ENCODE measurements at places on chromosomes 4 and X.
A peak's percentile ranks its signal among the peaks of the same experiment; 100 is the strongest.

- DNase-seq: no peak
These were observed 76.8 kb downstream of the DCHS2 start for GRCh38 chr4:154414796-154415195.

DNA sequence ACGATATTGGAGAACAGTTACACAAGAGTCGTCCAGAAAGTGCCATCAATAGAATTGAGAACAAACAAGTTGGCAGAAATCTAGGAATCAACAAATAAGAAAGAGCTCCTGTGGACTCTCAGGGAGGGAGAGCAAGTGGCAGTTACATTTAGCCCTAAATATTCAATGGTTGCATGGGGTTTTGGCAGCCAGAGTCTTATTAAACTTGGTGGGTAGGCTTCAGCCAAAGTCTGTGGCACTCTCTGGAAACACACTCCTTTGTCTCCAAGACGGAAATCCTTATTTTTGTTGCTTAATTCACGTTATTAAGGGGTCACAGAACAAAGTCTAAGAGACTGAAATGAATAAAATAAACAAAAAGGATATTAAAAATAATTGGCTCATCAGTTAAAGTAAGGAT lies 742.2 kb upstream of the ATOH1 start:
- DNase-seq: no peak

GRCh38 chrX:16774746-16775145 lies 11.5 kb upstream of the TXLNG start:
- DNase-seq: no peak

DNA sequence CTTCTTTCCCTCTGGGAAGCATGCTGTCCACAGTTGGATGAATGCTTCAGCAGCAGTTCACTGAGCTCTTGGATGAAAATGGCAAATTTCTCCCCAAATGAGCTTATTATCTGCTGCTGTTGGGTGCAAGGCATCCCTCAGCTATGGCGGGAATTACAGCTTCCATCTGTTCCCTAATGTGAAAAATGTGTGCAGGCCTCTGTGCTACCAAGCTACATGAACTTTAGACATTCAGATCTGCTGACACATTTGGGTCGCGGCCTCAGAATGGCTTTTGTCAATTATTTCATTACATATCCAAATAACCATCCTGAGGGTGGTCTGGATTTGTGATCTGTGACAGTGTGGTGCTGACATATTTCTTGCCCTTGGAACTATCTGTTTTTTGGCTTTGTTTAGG lies 119.5 kb upstream of the SCML1 start:
- no peak for DNase-seq

- DNase-seq: no peak
These were observed 8.8 kb upstream of the CDK16 start for GRCh38 chrX:47209508-47210238.

DNA sequence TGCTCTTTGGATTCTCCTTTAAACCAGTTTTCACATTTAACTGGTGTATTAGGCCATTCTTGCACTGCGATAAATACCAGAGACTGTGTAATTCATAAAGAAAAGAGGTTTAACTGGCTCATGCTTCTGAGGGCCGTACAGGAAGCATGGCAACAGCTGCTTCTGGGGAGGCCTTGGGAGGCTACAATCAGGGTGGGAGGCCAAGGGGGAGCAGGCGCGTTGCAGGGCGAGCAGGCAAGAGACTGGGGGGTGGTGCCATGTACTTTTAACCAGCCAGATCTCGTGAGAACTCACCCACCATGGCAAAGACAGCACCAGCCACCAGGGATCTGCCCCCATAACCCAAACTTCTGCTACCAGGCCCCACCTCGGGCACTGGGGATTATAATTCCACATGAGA lies 38.1 kb downstream of the RNF212 start:
- no peak for DNase-seq

GRCh38 chr4:174023641-174024040 lies 259.8 kb downstream of the FBXO8 start:
- DNase-seq: no peak

DNA sequence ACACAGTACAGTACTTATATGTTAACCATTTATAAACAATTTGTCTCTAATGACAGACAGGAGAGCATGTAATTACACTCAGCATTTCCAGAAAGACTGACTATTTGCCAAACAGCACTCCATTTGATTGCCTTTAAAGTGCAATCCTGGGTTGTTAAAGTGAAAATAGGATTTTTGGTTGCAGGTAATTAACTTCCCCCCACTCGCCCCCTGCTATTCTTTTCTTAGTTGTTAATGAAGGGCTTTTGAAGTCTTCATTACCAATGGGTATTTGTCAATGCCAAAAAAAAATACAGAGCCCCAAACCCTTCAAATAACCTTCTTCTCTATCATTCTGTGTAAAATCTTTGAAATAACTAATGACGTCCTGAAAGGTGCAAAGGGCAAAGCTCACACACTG lies 825.6 kb downstream of the STPG2 start:
- DNase-seq: no peak

GRCh38 chrX:12497832-12498591 lies 293.2 kb upstream of the PRPS2 start:
- no peak for DNase-seq

- no peak for DNase-seq
These were observed 758 bp downstream of the IQSEC2 start for GRCh38 chrX:53280331-53281320.

DNA sequence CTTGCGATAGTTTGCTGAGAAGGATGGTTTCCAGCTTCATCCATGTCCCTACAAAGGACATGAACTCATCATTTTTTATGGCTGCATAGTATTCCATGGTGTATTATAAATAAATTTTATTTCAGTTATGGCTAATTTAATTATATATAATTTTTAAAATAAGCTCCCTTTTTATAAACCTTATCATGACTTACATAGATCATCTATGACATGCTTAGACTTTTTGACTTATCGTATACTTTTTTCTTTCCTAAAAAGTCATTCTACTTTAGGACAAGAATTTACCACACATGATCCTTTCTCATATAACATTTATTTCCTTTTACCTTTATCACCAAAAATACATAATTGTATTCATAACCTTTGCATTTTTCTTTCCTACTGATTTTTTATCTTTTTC lies 376.5 kb downstream of the CCSER1 start:
- DNase-seq: no peak

DNA sequence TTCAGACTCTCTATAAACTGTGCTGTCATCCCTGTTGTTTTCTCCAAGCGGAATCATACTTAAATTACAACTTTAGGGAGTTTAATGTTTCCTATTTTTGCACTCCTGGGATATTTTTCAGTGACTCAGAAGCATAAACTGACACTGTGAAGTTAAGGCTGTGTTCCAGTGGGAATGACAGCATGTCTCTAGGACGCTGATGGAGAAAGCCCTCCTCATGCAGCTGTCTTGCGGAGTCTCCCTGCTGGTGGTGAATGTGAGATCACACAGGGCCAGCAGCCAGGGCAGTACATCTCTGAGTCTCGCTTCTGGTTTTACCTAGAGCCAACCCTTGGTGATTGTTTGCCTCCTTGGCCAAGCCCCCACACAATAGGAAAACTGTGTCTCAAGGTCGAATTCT lies 53.3 kb downstream of the NFKB1 start:
- DNase-seq: no peak

GRCh38 chr4:5719350-5720055 lies 8.5 kb downstream of the EVC start:
- no peak for DNase-seq

DNA sequence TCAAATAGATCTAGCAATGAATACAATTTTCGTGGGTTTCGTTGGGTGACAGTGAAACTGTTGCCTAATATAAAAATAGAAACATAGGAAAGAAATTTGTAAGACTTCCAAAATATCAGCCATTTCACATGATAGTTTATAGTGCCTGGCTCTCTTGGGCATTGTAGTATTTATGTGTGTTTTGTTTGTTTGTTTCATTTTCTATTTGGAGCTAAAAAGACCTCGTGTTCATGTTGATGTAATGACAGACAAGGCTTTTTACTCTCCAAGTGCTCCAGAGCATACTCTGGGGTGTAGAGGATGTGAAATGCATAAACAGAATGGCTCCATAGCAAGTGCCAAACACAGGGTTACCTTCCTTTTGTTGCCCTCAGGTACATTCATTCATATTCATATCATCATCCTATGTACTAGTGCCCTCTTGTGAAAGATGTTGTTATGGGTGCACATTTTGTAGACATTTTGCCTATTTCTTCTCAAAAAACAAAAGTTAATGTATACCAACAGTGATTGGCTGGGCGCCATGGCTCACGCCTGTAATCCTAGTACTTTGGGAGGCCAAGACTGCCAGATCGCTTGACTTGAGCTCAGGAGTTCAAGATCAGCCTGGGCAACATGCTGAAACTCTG lies 100.7 kb upstream of the AMOT start:
- no peak for DNase-seq

DNA sequence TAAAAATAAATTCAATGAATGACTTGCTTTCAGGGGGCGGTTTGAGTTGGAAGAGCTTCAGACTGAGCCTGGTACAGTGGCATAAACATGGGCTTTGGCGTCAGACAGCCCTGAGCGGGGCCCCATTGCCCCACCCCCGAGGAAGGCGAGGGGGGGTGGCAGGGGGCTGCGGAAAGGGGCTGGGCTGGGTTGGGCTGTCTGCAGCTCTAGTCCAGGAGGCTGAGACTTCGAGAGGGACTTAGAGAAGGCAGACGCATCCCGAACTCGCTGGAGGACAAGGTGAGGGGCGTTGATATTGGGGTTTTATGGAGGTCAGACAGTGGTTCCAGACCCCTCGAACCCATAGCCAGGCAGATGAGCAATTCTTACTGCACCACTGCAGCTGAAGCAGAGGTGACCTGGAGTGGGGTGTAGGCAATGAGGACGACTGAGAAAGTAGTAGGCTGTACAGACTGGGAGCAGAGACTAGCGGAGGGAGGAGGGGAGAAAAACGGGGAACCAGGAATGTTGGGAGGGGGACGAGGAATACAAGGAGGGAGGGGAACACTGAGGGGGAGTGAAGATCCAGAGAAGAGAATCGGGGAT lies at the start of gene MAGED2:
Gene MAGED2, plus strand, starts transcription at position 222 of the 585 bp plus-strand sequence. CDS start 1,587 bp downstream, outside the sequence.
- DNase-seq: peak; percentile 24

GRCh38 chrX:8984231-8984630 lies 49.7 kb downstream of the FAM9B start:
- no peak for DNase-seq

DNA sequence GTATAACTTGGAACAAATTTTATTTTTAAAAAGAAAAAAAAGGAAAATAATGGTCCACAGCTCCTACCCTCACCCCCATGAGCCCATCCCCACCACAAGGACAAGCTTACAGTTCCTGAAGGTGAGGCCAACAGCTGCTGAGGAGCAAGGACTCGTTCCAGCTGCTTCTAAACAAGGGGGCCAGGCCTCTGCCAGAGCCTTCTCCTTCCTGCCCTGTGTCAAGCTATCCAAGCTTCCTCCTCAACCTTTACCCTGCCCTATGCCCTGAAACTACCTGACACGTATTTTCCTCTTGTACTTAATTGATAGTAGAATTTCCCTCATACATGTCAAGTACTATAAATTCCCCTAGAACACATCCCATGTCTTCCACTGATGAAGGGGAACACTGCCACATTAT lies 8.8 kb downstream of the SH3D19 start:
- DNase-seq: no peak

DNA sequence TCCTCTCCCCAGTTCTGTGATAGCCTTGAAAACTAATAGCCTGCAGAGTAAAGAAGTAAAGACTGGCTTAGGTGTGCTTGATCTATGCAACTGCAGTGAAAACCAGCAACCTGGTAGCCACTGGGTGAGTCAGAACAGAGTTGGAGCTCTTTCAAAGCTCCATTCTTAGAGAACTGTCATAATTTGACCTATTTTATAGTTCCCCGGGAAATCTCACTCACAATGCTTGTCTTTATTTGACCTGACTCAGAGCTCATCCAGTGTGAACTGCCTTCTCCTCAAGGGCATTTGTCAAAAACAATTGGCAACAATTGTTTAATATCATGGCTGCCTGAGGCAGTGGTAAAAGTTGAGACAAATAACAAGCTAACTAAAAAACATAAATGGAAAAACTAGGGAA lies 213.0 kb upstream of the NHS start:
- no peak for DNase-seq

- no peak for DNase-seq
These were observed 85.7 kb downstream of the CORIN start for GRCh38 chr4:47752214-47752613.

DNA sequence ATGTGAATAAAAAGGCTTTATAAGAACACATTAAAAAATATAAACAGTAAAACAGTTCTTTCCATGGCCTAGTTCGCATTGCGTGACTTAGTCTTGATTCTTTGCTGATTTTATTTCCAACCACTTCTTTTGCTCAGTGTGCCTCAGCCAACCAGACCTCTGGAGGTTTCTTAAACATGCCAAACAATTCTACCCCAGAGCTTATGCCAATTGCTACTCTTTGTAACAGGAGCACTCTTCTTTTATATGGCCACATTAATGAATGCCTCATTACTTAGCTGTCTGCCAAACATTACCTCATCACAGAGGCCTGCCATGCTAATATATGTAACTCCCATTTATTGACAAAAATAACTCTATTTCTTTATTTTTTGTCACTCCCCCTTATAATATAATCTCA lies 202.3 kb downstream of the NDST4 start:
- no peak for DNase-seq

- no peak for DNase-seq
These were observed 504.9 kb downstream of the PPP4R3C start for GRCh38 chrX:26958261-26958660.

GRCh38 chrX:150226223-150226965 lies 136.7 kb upstream of the MAMLD1 start:
- DNase-seq: no peak

- DNase-seq: no peak
These were observed 359.1 kb upstream of the CXorf51A start for GRCh38 chrX:147173594-147173993.

GRCh38 chr4:1218634-1219565 lies 30.0 kb downstream of the CTBP1 start:
- no peak for DNase-seq

GRCh38 chr4:106032851-106033286 lies 137.6 kb downstream of the NPNT start:
- no peak for DNase-seq

GRCh38 chr4:33722254-33722653 lies 2522.1 kb downstream of the ARAP2 start:
- no peak for DNase-seq

DNA sequence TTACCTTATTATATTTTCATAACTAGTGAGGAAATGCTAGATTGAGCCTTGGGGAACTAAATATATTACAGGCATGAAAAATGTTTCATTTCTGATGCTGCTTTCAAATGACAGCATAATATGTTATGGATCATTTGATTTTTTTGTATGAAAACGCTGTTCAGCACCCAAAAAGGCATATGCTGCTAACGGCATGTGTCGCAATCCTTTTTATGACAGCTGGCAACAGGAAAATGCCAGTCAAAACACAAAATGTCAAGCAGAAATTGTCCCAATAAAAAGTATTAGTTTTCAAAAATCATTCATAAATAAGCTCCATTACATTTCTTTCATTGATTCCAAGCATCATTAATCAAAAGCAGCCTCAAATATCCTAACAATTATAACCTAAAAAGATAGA lies 1244.5 kb downstream of the PCDH7 start:
- DNase-seq: no peak
